ENCODE measurements at places on chromosomes 3 and 15.

GRCh38 chr15:68391121-68391520, 40.8 kb downstream of the ITGA11 start:
- DNase-seq = no peak

DNA sequence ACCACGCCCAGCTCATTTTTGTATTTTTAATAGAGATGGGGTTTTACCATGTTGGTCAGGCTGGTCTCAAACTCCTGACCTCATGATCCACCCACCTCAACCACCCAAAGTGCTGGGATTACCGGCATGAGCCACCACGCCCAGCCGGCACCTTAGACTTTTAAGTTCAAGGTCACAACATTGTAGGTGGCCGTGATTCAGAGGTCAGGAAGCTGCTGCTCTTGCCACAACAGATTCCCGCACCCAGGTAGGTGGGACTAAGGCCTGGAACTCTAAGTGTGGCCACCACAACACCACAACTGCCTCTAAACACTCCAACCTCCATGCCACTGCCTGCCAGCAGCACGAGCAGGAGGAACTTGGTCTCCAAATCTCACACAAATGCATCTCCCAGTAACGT, 196.8 kb downstream of the STT3B start:
- DNase-seq = no peak

DNA sequence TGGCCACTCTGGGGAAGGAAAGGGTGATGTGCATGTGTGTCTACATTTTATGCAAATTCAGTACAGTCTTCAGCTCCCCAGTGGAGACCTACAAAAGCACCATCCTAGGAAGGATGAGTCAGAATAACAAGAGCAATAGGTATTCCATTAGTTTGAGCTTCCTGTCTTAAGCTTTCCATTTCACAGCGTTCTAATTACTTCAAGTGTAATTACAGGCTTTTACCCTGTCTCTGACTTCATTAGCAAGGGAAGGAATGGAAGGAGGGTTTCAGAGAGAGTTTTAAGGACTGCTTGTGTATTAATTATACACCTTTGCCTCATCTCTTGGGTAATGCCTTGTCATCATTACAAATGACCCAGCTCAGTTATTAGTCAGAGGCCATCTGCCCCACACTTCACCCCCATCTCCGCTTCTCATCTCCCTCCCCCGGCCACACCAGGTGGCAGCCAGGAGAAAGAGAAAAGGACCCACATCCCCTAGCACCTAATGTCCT, 202.8 kb upstream of the MRPL3 start:
- DNase-seq = no peak

DNA sequence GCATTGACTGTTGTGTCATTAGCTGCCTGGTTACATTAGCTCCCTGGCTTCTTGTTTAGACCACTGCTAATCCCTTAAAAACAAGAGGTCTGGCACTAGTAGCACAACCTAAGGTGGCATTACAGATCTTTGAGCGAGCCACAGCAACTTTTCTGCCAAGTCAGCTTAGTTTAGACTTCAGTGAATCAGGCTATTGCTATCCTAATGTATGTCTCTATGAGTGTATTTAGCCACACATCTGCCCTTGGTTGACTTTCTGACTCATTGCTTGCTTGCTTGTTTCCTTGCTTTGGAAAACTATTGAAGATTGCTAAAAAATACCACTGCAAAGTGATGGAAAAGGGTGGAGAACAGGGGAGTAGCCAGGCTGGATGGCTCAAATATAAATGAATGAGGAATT, 50.2 kb downstream of the CHP1 start:
- DNase-seq = no peak

DNA sequence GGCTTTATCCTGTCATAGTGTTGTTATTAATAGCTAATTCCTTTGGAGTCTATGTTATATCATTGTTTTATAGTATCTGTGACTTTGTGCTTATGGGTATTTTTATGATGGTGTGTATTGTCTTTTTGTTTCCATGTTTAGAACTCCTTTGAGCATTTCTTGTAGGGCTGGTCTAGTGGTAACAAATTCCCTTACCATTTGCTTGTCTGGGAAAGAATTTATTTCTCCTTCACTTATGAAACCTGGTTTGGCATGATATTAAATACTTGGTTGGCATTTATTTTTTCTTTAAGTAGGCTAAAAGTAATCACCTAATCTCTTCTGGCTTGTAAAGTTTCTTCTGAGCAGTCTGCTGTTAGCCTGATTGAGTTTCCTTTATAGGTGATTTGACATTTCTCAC, 47.7 kb upstream of the ROBO1 start:
- no peak for DNase-seq

GRCh38 chr3:136476280-136476679, 226.1 kb downstream of the PCCB start:
- DNase-seq = no peak

GRCh38 chr3:175342196-175342595, 483.1 kb downstream of the NAALADL2 start:
- no peak for DNase-seq

DNA sequence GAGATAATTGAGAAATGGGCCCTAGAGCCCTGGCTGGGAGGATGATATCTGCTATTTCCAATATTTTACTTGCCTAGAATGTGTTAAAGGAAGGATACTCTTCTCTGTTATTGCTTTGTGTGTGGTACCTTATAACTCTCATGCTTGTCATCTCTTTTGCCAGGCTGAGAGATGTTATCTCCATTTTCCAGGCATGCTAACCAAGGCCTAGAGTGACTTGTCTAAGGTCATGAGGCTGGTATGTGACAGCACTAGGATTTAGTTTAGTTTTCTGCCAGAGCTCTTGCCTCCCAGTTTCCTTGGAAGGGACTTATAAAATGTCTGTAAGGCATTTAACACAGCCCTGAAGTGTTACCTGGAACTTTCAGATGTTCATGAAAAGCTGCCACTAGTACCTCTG, 1.4 kb downstream of the CLK3 start:
- no peak for DNase-seq

- DNase-seq = no peak
Observed at GRCh38 chr15:48717458-48717857, 71.9 kb upstream of the FBN1 start.

DNA sequence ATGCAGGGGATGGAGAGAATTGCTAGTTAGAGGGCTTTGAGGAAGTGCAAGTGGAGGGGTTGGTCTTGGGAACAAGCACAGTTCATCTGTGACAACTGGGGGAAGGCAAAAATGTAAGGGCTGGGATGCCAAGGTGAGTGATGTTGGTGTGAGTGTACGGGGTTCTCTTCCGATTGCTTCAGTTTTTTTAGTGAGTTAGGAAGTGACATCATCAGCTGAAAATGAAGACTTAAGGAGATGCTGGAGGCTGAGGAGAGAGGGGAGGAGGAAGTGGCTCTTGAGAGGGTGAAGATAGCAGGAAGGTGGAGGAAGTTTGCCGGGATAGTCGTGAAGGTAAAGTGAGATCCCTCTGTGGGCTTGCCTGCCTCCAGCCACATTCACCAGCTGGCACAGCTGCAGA, 12.7 kb downstream of the TICRR start:
- DNase-seq = no peak

GRCh38 chr15:45795440-45796069, 160.7 kb downstream of the SQOR start:
- DNase-seq = no peak

- no peak for DNase-seq
Observed at GRCh38 chr15:57133127-57133968, 214.9 kb downstream of the TCF12 start.

DNA sequence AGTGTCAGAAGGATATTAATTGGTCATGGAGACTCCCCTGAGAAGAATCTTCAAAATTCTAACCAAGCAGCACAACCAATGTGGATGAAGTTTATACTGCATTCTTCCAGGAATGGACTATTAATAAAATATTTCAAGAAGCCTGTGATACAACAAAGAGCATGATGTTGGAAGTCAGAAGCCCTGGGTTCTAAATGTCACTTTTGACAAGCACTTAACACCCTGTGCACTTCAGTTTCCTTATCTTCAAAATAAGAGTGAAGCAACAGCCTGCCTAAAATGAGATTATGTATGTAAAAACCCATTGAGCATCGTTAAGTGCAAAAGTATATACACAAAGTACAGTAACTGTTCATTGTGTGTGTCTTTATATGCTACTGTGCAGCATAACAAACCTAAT, 369.4 kb downstream of the NTRK3 start:
- DNase-seq = no peak

DNA sequence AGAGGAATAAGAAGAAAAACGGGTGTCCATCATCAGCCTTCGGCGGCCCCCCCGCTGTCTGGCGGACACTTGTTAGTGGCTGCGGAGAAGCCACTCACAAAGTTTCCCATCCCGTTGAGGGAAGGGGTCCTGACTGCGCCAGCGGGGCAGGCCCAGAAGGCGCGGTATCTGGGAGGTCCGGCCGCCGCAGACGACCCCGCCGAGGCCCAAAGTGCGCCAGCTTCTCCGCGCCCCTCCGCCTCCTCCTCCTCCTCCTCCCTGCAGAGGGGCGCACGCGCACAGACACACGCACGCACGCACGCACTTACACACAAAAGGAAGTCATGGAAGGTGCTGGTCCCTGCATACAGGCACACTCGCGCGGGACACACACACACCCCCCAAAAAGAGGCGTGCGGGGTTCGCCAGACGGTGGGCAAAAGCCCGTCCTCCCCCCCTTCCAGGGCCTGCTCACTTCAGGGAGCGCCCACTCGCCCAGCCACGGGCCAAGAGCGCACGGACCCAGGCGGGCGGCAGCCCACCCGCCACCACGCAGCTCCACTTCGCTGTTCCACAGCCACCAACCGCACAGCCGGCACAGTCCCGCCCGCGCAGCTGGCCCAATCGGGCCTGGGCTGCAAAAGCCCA, 18.0 kb downstream of the ZNF148 start:
- DNase-seq = peak; percentile 72

DNA sequence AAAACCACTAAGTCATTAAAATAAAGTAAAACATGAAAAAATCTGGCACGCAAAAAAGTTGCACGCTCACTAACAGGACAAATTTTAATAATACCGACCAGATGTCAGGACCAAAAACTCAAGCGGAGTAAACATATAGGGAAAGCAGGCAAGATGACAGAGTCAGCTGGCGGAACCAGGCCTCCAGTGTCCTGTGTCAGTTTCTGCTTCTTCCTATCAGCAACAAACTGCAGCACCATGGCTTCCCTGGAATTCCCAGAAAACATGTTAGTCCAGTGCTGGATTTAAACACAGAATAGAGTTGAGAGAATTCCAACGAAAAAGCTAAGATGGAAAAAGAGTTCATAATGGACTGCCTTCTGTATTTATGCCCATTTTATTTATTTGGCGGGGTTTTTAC, 169.1 kb upstream of the ARHGEF26 start:
- no peak for DNase-seq

- DNase-seq = no peak
Observed at GRCh38 chr3:119304201-119304713, 10.1 kb downstream of the ARHGAP31 start.

- peak; percentile 10 for DNase-seq
Observed at GRCh38 chr15:44028349-44028748, 166.7 kb downstream of the FRMD5 start.

GRCh38 chr15:36843822-36844221, 256.5 kb downstream of the MEIS2 start:
- DNase-seq = no peak

DNA sequence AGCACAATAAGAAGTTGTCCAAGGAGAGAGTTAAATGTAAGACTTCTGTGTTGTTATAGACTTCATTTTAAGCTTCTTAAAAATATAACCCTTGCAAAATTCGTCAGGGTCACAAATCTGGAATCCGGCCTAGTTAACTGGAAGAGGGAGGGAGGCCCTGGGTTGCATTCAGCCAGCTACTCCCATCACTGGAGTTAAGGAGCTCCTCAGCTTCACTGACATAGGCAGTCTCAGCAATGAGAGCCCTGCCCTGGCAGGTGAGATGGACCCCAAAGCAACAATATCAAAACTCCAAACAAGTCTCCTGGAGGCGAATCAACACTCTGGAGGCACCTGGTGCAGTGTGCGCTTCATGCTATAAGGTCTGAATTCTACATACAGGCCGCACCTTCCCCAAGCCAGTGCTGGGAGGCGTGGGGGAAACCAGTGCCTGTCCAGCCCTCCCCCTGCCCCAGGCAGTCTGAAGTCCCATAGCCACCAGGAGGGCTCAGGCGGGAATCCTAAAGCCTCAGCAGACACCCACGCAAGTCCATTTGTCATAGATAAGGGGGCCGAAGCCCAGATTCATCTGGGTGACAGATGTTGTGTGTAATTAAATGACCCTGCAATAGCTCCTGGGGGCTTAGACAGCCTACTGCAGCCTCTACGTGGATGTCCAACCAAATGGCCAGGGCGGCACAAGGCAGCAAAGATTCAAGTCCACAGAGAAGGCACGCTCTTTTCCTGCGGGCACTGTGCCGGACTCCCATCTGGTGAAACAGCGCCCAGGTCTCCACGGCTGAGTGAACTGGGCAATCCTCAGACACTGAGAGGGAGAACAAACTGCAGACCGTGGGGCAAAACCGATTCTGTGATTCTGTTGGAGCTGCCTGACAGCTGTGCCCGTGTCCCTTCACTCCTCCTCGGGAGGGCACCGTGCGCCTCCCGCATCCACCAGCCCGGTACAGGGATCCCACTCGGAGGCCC, 64.9 kb downstream of the ATP10A start:
- no peak for DNase-seq

DNA sequence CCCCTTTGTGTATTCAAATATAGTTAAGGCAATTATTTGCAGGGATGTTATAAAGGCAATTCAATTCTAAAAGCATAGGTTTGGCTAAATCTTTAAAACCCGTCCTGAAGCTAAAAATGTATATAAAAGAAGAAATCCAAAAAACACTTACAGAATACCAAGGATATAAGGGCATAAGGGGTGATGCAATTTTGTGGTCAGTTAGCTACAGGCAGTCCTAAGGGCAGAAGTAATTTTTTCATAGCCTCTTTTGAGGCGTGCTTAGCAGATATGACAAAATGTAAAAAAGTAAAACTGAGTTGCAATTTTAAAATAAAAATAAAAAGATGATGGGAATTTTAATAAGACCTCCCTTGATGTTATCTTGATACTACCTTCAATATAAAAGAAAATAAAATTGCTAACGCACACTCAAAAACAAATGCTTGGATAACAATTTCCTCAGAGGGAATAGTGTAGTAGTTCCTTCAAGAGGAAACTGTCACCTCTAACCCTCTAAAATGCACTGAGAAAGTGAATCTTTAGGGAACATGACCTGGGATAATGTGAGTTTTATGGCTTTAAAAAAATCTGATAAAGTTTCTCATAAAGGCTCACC, 104.2 kb downstream of the MYH15 start:
- DNase-seq = no peak

DNA sequence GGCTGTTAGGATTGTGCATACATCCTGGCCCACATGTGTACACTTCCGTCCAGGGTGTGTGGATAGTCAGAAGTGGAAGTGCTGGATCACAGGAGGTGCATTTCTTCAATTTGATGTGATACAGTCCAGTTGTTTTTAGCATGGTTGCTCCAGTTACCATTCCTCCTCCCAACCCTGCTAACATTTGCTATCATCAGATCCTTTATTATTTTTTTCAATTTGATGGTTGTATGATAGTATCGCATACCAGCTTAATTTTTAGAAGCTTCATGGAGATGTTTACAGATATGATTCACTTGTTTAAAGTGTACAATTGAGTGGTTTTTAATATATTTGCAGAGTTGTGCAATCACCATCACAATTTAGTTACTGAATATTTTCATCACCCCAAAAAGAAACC, 202.7 kb downstream of the ITPR1 start:
- DNase-seq = no peak
